Lower lobe of right lung (tissue), 2 donors: ENCODE measurements at places on chromosomes 12 and 14. TPM values are rescaled to one million over a fixed set of nuclear protein-coding genes. Genes with fewer than 3 reads are reported as not detected.

DNA sequence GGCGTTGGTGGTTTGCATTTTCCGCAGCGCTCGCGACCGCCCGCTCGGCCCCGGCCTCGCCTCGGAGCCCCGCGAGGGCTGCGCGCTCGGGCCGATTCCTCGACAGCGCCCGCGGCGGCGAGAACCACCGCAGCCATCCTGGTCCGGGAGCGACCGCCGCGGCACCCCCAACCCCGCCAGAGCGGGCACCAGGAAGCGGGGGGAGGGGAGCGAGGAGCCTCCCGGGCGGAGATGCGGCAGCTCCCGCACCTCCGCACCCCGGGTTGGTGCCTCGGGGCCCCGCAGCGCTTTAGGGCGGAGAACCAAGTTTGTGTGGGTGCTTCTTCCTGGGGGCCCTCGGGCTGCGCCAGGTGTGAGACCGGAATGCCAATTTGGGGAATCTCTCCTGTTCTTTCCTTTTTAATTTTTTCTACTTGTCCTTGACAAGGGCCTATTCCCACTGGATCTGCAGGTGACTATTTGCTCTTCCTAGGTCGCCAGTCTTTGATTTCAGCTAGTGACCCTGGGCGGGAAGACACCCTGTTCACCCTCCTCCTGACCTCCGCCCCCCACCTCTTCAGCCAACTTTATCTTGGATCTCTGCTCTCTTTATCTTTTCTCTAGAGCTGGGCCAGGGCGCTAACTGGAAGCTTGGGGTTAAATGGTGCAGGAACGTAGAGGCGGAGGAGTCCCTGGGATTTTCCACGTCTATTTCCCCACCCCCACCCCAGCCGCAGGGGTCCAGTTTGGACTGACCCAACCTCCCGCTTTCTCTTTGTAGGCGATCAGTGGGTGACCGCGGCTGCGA, at the start of gene SOCS2:
TSS of gene SOCS2 (plus strand) at position 751 of the 787 bp plus-strand sequence. CDS start 223 bp downstream, outside the sequence.
- DNase-seq: peak; percentile 55

GRCh38 chr12:31868965-31869364, 90.2 kb upstream of the RESF1 start:
- DNase-seq: no peak

DNA sequence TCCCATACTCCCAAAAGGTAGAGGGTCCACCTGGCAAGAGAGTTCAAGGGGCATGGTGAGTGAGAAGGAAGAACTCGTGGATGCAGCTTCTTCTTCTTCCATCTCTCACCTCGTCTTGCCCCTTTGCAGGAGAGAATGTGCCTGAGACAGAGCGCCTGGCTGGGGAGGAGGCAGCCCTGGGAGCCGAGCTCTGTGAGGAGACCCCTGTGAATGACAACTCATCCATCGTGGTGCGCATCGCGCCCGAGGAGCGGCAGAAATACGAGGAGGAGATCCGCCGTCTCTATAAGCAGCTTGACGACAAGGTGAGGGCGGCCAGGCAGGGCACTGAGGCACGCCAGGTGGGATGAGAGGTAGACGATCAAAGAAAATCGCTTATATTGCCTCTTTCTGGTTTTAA, 20.0 kb downstream of the KIF5A start:
- no peak for DNase-seq

DNA sequence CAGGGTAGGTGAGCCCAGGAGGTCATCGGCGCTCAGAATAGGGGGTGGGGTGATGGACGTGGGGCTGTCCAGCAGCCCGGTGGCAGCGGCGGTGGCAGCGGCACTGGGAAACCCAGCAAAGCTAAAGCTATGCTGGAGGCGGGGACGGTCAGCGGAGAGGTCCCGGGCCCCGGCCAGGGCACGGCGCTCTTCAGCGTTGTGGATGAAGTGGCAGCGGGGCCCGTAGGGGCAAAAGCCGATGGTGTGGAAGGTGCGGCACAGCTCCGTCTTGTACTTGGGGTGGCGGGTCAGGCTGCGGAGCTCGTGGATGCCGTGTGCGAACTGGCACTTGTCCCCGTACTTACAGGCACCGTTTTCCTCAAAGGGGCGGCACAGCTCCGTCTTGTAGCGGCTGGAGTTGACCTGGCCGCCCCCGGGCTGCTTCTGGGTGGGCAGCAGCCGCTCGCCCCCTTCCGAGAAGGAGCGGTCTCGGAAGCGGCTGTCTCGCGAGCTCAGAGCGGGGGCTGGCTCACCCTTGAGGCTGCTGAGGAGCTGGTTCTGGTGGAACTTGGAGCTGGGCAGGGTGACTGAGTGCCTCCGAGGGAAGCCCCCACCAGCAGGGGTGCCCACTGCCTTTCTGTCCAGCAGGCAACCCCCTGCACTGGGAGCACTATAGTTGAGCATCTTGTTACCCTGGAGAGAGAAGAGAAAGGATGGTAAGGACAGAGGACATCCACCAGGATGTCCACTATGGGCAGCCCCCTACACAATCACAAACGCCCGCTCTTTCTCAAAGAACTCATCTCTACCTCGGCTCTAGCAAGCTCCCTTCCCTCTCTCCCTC, 2.8 kb downstream of the ZFP36L1 start:
- no peak for DNase-seq

ATL1 gene
- 8.4 TPM for total RNA-seq
